ENCODE measurements at places on chromosomes 5 and 9.

DNA sequence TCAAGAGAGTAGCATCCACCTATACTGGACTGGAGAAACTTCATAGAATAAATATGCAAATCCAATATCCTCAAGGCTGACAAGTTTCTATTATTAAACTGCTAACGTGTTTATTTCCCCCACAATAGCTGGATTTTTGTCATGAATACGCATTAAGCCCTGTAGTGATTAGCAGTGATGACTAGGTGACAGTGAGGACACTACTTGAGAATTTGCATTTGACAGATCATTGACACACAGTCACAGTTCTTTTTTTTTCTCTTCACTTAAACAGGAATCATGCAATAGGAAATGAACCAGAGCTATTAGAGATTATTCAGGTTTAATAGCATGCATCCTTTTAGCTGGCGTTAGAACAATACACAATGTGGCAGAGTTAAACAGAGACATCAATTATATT is 35.3 kb downstream of the MPDZ start:
- DNase-seq = no peak

DNA sequence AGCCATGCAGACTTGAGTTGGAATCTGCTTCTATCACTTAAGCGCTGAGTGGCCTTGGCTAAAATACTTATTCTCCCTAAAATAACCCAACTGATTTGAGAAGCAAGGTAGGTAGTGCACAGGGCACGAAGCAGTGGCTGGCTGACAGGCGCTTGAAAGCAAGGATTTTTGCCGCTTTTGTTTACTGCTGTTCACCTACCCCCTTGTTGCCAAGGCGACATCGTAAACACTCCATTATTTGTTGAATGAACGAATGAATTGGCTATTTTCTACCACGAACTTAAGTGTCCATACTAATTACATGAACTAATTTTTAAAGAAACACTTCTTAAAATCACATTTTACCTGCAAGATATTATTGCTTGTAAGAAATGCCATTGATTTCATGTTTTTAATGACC is 98.0 kb downstream of the ANKH start:
- no peak for DNase-seq

GRCh38 chr9:91776409-91777291 is 173.4 kb downstream of the ROR2 start:
- DNase-seq = no peak

DNA sequence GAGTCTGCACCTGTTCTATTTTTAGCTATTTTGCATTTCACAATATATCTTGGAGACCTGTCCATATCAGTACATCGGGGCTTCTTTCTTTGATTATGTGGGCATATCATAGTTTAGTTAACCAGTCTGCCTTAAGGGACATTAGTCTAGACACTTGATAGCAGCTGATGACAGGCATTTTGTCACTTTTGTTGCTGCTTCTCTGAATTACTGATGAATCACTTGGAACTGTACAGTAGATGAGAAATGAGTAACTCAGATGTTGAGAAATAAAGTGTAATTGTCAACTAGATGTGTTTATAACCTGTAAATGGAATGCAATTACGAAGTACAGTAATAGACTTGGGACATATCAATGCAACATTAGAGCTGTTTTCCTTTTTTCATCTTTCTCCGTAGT is 7.1 kb downstream of the ZFP2 start:
- DNase-seq = no peak

- no peak for DNase-seq
These were observed 68.6 kb downstream of the GDNF start for GRCh38 chr5:37771203-37771611.

DNA sequence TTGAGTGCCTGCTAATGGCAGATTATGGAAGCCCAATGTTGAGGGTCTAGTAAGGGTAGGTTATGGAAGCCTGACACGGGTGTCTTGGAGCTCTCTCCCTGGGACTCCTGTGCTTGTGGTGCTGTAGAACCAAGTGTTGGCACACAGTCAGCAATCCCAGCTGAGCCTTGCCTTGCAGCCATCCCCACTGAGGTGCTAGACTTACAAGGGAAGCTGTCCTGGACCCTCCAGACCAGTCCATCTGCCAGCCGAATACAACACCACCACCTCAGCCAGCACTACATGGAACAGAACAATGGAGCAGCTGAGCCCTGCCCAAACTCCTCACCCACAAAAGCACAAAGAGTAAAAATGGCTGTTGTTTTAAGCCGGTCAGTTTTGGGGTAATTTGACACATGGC is 90.5 kb upstream of the DNAH5 start:
- DNase-seq = no peak

DNA sequence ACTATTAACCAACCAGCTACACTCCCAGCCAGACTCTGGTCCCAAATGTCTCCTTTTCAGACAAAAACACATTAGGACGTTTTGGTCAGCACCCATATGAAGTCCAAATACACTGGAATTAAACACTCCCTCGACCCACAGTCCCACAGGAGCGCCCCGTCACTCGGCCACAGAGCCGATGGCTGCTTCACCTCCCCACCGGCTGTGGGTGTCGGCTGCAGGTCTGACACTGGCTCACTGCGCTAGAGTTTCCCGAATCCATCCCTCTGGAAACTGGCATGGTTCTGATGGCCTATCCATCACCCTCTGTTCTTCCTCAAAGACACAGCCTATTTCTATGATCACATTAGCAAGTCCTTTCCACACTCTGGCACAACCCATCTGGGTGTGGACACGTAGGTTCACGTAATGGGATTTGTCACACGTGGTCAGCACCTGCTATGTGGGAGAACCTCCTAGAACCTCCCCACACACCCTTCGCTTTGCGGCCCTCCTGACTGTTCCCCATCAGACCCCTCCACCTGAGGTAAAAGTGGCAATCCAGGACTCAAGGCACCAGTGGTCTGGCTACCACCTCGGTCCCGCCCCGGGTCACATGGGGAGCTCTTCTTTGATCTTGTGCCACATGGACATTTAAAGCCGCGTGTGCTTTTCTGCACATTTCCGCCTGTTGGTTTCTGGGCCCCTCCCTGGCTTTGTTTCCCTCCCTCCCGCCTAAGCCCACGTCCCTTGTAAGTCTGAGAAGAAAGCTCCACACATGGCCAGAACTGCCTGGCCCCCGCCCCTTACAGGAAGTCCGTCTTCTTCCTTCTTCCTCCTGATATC is 131.1 kb upstream of the PHYKPL start:
- no peak for DNase-seq

DNA sequence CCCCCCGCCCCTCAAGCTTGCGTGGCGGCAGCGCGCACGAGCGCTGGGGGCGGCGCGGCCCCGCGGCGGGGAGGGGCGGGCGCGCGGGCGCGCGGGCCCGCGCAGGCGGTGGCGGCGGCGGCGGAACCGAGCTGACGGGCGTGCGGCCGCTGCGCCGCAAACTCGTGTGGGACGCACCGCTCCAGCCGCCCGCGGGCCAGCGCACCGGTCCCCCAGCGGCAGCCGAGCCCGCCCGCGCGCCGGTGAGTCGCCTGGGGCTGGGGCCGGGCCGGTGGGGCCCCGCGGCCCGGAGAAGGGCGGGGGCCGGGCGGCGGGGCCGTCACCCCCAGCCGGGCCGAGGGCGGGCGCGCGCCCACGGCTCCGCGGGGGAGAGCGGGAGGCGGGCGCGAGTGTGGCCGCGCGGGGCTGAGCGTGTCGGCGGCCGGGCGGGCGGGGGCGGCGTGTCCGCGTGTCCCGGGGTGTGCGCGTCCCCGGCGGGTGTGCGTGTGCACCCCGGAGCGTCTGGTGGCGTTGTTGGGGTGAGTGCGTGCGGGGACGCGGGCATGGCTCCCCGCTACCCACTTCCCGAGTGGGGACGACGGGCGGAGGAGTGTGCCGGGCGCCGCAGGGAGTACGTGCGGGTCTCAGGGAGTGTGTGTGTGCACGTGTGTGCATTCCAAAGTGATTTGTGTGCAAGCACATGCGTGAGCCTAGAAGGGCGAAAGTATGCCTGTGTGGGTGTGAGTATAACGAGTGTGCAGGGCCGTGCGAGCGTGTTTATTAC is at the start of gene NEK6:
TSS of gene NEK6 (plus strand) at position 106 of the 763 bp plus-strand sequence. CDS start 44,016 bp downstream, outside the sequence.
- no peak for DNase-seq

GRCh38 chr5:40502736-40503135 is 177.0 kb upstream of the PTGER4 start:
- no peak for DNase-seq

DNA sequence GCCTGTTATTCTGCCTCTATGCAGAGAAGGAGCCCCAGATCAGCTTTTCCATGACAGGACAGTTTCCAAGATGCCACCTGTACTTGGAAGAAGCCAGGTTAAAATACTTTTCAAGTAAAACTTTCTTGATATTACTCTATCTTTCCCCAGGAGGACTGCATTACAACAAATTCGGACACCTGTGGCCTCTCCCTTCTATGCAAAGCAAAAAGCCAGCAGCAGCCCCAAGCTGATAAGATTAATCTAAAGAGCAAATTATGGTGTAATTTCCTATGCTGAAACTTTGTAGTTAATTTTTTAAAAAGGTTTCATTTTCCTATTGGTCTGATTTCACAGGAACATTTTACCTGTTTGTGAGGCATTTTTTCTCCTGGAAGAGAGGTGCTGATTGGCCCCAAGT is 301 bp upstream of the IL4 start:
- DNase-seq = no peak

- no peak for DNase-seq
These were observed 62.6 kb downstream of the PSMB7 start for GRCh38 chr9:124352616-124353015.
